ENCODE measurements at places on chromosomes 1 and 21. TPM values are rescaled to one million over a fixed set of nuclear protein-coding genes. Genes with fewer than 3 reads are reported as not detected.

PIGP gene
- total RNA-seq: 47.6 TPM

CELA2B gene
- not detected for total RNA-seq

E2F2 gene
- 6.9 TPM for total RNA-seq

CRNN gene
- not detected for total RNA-seq

PTCH2 gene
- not detected for total RNA-seq

CFAP141 gene
- total RNA-seq: not detected

SSBP3 gene
- 15.9 TPM for total RNA-seq

SYPL2 gene
- not detected for total RNA-seq

TMEM82 gene
- total RNA-seq: not detected

MYBPH gene
- not detected for total RNA-seq

SYDE2 gene
- 2.8 TPM for total RNA-seq

SPRR2E gene
- not detected for total RNA-seq

VWA5B1 gene
- not detected for total RNA-seq

KIAA1614 gene
- total RNA-seq: 13.8 TPM

ABCA4 gene
- total RNA-seq: 4.8 TPM

RUNX1 gene
- total RNA-seq: 5.3 TPM

TMEM125 gene
- total RNA-seq: not detected

PIK3C2B gene
- total RNA-seq: 3.4 TPM

UBE2Q1 gene
- total RNA-seq: 66.0 TPM

SPRR1B gene
- not detected for total RNA-seq

KCNJ6 gene
- not detected for total RNA-seq

WLS gene
- 25.4 TPM for total RNA-seq

GJC2 gene
- 0.20 TPM for total RNA-seq

ANP32E gene
- total RNA-seq: 17.0 TPM

Data from MG63 (cell line).